Activated CD4-positive, alpha-beta T cell treated with anti-CD3 and anti-CD28 coated beads, Interleukin-2, Interleukin-4, amounts not matched to agents 100 ng/mL and 50 ng/mL, durations not matched to agents 16 hours and 8 hours (primary cell): ENCODE measurements at places on chromosomes 7 and 10.

DNA sequence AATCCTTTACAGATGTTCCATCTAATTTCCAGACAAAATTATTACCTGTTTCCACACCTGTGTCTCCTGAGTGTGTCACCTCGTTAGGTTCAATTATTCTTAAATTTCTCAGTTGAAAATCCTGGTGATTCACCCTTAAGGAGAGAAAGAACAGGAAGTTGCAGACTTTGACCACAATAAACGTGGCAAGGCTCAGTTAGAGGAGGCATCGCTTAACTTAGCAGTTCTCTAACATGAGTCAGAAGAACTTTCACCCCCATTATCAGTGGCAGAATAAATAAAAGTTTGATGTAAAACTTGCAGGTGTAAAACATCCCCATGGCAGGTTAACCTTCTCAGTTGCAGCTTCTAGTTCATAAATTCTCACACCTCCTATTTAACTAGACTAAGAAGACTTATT lies 8.3 kb downstream of the XPNPEP1 start:
- peak; percentile 70 for DNase-seq

- no peak for DNase-seq
Observed at GRCh38 chr7:114944745-114945625, 23.1 kb downstream of the MDFIC start.

DNA sequence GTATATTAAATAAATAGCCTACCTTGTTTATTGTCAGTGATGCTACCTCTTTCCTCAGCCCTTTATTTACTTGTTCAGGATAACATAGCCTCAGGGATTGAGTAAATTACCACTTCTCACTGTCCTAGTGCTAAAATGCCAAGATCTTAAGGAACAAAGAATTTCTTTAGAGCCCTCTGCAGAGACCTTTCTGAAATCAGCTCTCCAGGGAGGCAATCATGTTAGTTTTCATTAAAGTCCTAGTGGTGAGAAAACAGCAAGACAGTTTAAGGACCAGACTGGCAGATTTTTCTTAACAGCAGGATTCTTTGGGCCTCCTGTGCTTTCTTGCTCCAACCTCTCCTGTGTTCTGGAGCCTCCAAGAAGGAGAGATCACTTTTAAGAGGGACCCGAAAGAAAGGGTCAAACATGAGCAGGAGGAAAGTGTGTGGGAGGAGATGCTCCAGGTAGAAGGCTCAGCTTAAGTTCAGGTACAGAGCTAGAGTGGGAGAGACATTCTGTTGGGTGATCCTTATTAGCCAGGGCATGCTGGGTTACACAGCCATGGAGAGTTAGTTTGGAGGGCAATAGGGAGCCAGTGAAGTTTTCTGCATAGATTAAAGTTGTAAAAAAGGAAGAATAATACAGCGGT lies 1.2 kb upstream of the PLCE1 start:
- DNase-seq = no peak

DNA sequence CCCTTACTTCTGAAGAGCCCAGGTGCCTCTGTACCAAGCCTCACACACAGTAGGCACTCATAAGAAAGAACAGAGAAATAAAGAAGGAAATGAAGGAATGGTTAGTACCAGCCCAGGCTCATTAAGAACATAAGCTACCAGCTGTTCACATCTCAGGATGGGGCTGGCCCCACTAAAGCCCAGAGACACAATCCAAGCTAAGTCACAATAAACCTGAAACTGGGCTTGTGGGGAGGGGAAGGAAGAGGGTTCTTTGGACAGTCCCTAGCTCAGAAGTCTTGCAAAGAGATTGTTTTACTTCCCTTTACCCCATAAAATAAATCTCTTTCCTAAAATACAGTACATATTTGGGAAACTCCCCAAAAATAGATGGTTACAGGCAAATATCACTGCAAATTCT lies 24.3 kb downstream of the FBXW4 start:
- no peak for DNase-seq
